Hematopoietic multipotent progenitor cell treated with erythropoietin and hydrocortisone succinate and interleukin-3 and kit ligand, for 8 days (in vitro differentiated cells): ENCODE measurements at places on chromosomes 3 and 15.

GRCh38 chr15:69546182-69546581, 93.6 kb downstream of the RPLP1 start:
- no peak for DNase-seq

GRCh38 chr15:100718075-100718980, 115.9 kb downstream of the ASB7 start:
- DNase-seq, result no peak

- no peak for DNase-seq
Observed at GRCh38 chr15:65275728-65276126, 11.0 kb downstream of the PARP16 start.

- DNase-seq, result peak; percentile 5
Observed at GRCh38 chr3:15923640-15924405, 126.0 kb upstream of the ANKRD28 start.

- DNase-seq, result no peak
Observed at GRCh38 chr3:151976211-151977050, 103.0 kb downstream of the SUCNR1 start.

DNA sequence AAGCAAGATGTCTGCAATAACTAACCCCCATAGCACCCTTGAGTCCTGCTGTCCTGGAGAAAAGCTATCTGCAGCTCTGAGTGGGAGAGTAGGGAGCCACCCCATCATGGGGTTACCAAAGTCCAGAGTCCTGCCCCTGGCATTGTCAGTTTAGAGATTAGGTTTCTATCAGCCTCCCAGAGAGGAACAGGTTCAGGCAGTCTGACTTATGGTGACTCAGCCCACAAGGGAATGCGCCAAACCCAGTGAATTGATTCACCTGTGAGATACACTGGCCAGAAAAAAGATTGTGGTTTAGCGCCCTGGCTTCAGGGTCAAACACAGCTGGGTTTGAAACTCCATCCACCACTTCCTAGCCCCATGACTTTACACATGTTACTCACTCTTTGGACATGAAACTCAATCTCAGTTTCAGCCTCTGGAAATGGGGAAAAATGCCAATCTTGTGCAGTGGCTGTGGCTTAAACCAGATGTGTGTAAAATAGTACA, 263.6 kb upstream of the HES1 start:
- peak; percentile 46 for DNase-seq

GRCh38 chr3:12405432-12406272, 78.6 kb upstream of the TSEN2 start:
- DNase-seq, result no peak

DNA sequence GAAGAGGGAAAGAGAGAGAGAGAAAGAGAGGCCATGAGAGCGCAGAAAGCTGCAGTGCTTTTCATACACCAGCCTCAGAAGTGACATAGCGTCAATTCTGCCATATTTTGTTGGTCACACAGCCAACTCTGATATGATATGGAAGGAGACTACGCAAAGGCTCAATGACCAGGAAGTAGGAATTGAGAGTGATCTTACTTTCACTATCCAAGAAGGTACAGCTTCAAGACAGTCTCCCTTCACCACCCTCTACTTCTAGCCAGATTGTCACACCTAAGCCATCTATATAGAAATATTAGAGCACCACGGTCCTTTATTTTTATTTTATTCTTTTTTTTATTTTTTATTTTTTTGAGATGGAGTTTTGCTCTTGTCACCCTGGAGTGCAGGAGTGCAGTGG, 21.1 kb downstream of the PARP15 start:
- peak; percentile 40 for DNase-seq
